NCI-H2171 treated with DMSO at 0.1 percent for 48 hours (cell line): ENCODE measurements at places on chromosomes 12 and 14.

- no peak for DNase-seq
Observed at GRCh38 chr14:66311058-66311457, 175.1 kb upstream of the CCDC196 start.

GRCh38 chr12:108131657-108132126 is 2.6 kb downstream of the WSCD2 start:
- no peak for DNase-seq

DNA sequence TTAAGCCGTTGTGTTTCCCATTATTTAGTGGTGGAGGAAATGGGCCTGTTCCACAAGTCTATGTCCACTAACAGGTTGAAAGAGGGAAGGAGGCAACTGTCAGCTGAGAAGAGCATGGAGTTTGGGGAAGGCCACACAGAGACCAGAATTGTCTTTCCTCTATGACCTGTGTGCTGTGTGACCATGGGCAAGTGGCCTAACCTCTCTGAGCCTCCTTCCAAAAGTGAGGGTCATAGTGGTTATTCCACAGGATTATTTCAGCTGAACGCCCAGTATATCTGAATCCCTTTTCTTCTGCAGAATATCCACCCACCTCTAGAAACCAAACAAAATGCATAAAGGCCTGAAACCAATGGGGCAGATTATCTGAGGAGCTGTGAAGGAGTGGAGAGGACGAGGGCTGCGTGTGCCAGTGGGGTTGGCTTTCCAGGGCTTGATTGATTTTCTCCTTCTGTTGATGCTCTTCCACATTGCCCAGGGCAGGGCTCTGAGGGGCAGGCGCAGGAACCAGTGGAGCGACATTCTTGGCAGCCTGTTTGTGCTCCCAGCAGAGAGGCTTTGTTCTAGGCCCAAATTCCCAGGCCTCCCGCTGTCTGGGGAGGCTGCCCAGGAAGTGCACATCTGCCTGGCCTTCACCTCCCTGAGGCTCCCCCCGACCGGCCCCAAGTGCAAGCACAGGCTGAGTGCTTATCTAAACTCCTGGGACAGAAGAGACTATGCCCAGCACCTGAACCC is 452.7 kb downstream of the BCL11B start:
- no peak for DNase-seq

DNA sequence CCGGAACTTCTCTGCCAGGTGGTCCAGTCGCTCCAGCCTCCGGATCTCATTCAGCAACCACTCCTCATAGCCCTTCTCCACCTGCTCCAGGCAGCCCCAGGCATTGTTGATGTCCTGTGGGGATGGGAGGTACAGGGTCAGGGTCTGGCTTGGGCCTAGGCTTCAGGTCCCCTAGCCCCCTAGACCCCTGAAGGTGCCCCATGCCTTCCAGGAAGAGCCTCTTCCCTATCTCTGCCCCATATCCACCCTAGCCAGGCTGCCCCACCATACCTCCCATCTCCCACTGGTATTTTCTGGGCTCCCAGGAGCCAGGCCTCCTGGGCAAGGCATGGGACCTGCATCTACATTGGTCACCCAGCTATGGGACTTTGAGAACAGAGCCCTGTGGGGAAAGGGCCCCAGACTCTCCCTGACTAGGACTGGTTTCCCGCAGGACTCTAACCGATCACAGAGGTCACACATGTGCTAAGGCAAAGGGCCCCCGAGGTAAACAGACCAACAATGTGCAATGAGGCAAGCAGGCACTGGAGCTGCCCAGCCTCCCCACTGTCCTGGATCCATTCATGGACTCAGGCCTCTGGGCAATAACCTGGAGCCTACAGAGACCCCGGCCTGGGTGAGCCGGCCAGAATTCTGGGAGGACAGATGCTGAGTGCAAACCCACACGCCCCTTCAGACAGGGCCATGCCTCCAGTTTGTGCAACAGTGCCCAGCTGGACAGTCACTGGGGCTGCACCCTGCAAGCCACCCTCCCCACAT is 88.8 kb downstream of the ACTN1 start:
- no peak for DNase-seq

GRCh38 chr14:22802860-22803686 is 12.2 kb downstream of the SLC7A7 start:
- DNase-seq: no peak

- DNase-seq: no peak
Observed at GRCh38 chr12:109513051-109513450, 35.6 kb downstream of the UBE3B start.

- no peak for DNase-seq
Observed at GRCh38 chr14:100836941-100837804, 11.3 kb downstream of the MEG3 start.
